ENCODE measurements at places on chromosomes 3 and 15. TPM values are rescaled to one million over a fixed set of nuclear protein-coding genes. Genes with fewer than 3 reads are reported as not detected.

- DNase-seq, result no peak
Measured at GRCh38 chr3:143418391-143418790, 298.8 kb downstream of the CHST2 start.

DNA sequence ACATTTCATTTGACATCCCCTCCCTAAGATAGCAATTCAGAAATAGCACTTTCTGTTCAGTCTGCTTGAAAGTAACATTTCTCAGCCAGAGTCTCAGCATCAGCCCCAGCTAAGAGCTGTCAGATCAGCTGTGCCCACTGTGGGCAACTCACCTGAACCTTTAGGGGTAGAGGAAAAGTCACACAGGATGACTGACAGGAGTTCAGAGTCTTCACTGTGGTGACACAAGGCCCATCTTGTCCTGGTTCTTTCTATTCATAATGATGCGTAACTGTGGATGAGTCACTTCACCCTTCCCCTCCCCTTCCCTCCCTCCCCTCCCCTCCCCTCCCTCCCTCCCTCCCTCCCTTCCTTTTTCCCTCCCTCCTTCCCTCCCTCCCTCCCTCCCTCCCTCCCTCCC lies 96.1 kb upstream of the RASGRP1 start:
- no peak for DNase-seq

GRCh38 chr3:14804835-14805780 lies 13.7 kb upstream of the FGD5 start:
- peak; percentile 59 for DNase-seq

GRCh38 chr15:96586901-96587300 lies 256.4 kb downstream of the NR2F2 start:
- DNase-seq, result no peak

DNA sequence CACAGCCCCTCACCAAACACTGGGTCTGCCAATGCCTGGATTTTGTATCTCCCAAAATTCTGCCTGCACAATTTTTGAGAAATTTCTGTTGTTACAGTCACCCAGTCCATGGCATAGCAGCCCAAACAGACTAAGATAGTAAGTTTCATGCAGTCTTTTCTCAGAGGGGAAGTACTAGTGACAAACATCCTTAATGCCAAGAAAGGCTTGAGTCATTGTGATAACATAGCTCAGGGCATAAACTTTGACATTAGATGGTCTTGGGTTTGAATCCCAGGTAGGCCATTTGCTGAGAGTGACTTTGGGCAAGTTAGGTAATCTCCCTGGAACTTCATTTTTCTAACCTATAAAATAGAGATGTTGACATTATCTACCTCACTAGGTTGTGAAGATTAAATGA lies 36.1 kb upstream of the PFN2 start:
- DNase-seq, result no peak

- no peak for DNase-seq
Measured at GRCh38 chr15:31034152-31034551, 42.7 kb upstream of the MTMR10 start.

GRCh38 chr15:78453447-78453846 lies 15.4 kb downstream of the IREB2 start:
- DNase-seq, result no peak

DNA sequence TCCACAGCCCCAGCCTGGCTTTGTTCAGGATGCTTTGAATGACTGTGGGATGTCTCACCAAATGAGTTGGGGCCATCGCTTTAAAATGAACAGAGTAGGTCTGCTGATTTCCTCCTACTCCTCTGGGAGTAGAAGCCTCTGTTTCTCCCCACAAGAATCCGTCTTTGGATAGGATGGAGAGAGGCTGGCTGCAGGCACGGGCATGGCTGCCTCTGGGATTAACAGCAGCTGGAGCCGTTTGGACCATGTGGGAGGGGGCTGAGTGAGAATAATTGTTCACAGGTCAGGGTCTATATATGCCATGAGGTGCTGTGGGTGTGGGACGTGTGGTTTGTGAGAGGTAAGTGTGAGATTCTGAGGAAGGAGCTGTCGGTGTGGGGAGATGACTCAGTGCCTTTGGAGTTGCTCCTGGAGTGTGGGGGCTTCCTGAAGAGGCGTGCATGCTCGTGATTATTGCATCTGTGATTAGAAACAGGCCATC lies 48.0 kb upstream of the APEH start:
- DNase-seq, result no peak

DNA sequence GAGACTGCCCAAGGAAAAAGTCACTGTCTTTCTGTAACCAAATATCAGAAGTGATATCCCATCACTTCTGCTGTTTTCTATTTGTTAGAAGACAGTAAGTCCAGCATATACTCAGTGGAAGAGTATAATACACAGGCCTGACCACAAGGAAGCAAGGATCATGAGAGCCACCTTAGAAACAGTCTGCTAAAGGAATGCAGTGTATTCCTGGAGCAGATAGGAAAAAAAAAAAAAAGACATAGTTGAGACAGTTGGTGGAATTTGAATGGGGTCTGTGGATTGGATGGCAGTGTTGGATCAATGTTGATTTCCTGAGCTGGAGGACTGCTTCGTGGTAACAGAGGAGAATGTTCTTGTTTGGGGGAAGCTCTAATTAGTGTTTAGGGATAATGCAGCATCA lies 26.5 kb upstream of the FBXL2 start:
- DNase-seq, result no peak

DNA sequence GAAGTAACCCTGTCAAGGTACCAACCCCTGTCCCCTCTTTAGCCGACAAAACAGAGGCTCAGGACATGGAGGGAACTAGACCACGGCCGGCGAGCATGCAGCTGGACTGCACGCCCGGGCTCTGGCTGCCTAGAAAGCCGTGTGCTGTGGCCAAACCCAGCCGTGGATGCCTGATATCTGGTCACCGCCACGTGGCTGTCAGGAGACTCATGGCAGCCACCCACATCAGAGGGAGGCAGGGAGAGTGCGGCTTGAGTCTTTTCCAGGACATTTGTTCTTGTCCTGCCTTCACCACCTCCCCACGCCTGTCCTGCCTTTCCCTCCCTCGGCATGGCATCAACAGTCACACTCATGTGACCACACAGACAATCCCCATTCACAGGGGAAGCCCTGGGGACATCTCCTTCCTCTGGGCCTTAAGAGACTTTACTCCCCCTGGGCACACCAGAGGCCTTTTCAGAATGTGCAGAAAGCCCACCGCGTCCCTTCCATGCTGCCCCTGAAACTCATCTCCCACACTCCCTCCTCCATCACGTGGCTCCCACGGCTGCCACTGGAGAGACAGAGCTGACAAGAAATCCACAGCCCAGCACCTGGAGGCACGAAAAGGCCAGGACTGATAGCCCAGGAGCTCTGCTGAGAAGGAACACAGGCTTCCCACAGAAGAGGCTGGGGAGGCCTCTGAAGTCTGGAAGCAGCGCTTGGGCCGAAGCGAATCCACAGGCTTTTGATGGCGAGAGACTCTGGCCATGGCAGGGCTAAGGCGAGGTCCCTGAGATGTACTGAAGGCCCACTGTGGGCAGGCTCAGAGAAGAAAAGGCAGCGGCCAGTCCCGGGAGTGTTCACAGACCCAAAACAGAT lies 71.2 kb upstream of the IQSEC1 start:
- DNase-seq, result peak; percentile 74

Gene LSMEM2
- not detected for total RNA-seq

Gene GOLGA8T
- not detected for total RNA-seq

Gene FETUB
- 0.79 TPM for total RNA-seq

Gene KCNMB3
- total RNA-seq, result 3.1 TPM

Gene CCK
- not detected for total RNA-seq
